Lung (tissue), 17 donors: ENCODE measurements at places on chromosomes 7 and 10. TPM values are rescaled to one million over a fixed set of nuclear protein-coding genes. Genes with fewer than 3 reads are reported as not detected.

DNA sequence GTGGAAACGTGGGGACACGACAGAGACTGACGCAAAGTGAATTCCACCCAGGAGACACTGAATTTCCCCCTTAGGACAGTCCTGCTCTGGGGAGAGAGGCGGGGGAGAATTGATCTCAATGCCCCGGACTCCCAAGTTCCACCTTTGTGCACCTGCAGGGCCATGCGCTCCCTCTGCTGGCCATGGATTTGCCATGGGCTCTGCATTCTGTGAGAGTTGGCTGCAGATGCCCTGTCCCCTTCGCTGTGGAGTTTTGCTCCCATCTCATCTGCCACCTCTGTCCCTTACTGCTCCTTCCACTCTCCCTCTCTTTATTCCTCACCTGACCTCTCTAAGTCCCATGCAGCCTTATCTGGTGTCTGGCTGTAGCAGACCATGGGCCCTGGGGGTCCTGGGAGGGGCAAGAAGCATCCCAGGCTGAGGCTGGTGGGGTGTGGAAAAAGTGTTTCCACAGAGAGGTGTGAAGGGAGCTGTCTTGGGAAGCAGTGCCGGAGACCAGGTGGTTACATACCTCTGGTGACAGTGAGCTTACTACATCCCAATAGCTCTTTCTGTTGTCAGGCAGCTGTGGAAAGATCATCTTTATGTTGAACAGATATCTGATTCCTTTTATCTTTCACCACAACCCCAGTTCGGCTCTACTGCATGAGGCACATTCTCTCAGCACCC lies 14.3 kb downstream of the GHRHR start:
- H3K27me3 ChIP-seq: no peaks in the 10 kb centered on the region
- H3K4me3 ChIP-seq: no peak overlapping the region
- H3K36me3 ChIP-seq: no peaks in the 10 kb centered on the region

GRCh38 chr7:24728503-24729364 lies 28.5 kb downstream of the GSDME start:
- DNase-seq: no peak
- H3K4me3 ChIP-seq: no peak overlapping the region
- H3K4me1 ChIP-seq: no peaks in the 10 kb centered on the region
- H3K36me3 ChIP-seq: no peaks in the 10 kb centered on the region
- H3K27me3 ChIP-seq: no peaks in the 10 kb centered on the region

- H3K36me3 ChIP-seq: no peaks in the 10 kb centered on the region
- no peaks in the 10 kb centered on the region for H3K27me3 ChIP-seq
- no peak overlapping the region for H3K27ac ChIP-seq
- no peak overlapping the region for H3K4me3 ChIP-seq
- no peak for DNase-seq
Measured at GRCh38 chr10:121690152-121690848, 92.1 kb upstream of the FGFR2 start.

- DNase-seq: no peak
- H3K4me3 ChIP-seq: no peak overlapping the region
- H3K4me1 ChIP-seq: no peaks in the 10 kb centered on the region
- peaks cover 12% of the 10 kb centered on the region for H3K36me3 ChIP-seq
- H3K27me3 ChIP-seq: no peaks in the 10 kb centered on the region
Measured at GRCh38 chr7:2272031-2272430, 30.0 kb downstream of the NUDT1 start.

- no peak for DNase-seq
- no peaks in the 10 kb centered on the region for H3K27me3 ChIP-seq
- peaks cover 19% of the 10 kb centered on the region for H3K4me1 ChIP-seq
Measured at GRCh38 chr7:15662451-15662850, 24.0 kb downstream of the MEOX2 start.

- DNase-seq: no peak
- H3K4me3 ChIP-seq: no peak overlapping the region
- no peaks in the 10 kb centered on the region for H3K4me1 ChIP-seq
- H3K36me3 ChIP-seq: no peaks in the 10 kb centered on the region
Measured at GRCh38 chr10:111593578-111593977, 516.7 kb downstream of the ADRA2A start.

- no peak overlapping the region for H3K27ac ChIP-seq
- no peak for DNase-seq
- H3K27me3 ChIP-seq: no peaks in the 10 kb centered on the region
- no peaks in the 10 kb centered on the region for H3K36me3 ChIP-seq
- no peaks in the 10 kb centered on the region for H3K4me1 ChIP-seq
Measured at GRCh38 chr10:6593241-6593671, 13.2 kb upstream of the PRKCQ start.

DNA sequence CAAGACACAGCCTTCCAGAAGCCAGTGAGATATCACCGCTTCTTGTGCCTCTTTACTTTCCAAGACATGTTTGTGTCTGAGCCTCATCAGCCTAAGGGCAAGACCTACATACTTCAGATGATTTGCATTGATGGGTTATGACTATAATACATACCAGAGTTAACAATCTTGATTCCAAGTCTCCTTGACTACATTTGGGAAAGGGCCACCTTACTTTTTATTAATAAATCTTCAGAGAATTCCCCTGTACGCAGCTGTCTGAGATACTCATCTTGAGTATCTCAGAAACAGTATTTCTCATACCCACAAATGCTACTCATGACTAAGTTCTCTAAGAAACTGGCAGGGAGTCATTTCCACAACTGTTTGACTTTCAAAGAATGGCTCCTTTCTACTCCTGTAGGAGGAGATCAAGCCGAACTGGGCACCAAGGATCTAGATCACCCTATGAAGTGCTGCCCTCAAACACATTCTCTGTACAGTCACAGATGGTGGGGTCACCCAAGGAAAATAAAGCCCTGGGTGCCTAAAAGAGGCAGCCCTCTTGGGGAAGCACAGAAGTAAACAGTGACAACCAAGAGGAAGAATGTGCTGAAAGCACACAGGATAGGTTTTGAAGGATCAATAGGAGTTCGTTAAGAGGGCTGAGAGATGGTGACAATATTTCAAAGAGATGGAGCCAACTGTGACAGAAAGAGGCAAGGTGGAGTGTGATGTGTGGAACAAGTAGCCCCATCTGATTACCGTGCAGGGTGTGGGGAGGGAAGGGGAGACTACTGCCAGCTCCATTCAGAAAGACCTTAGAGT lies 138.9 kb downstream of the JAZF1 start:
- H3K4me1 ChIP-seq: no peaks in the 10 kb centered on the region
- no peaks in the 10 kb centered on the region for H3K36me3 ChIP-seq
- no peak overlapping the region for H3K4me3 ChIP-seq
- no peak overlapping the region for H3K27ac ChIP-seq

DNA sequence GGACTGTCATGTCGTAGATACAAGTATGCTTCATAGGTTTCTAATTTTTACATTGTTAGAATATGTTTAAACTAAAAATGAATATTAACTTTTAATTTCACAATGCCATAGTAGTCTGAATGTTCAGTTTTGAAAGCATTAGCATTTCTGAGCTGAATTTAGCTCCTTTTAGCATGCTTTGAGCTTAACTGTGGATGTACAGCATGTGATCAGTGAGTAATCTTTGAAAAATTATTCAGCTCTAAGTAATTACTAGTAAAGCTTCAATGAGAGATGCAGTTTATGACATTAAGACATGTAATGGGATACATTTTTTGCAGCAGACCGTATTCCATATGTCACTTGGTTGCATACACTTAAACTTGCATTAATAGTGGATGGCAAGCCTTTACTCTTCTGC lies 114.1 kb upstream of the WNT16 start:
- no peaks in the 10 kb centered on the region for H3K36me3 ChIP-seq
- H3K27me3 ChIP-seq: no peaks in the 10 kb centered on the region
- no peak for DNase-seq
- no peak overlapping the region for H3K4me3 ChIP-seq
- H3K4me1 ChIP-seq: peaks cover 2% of the 10 kb centered on the region

DNA sequence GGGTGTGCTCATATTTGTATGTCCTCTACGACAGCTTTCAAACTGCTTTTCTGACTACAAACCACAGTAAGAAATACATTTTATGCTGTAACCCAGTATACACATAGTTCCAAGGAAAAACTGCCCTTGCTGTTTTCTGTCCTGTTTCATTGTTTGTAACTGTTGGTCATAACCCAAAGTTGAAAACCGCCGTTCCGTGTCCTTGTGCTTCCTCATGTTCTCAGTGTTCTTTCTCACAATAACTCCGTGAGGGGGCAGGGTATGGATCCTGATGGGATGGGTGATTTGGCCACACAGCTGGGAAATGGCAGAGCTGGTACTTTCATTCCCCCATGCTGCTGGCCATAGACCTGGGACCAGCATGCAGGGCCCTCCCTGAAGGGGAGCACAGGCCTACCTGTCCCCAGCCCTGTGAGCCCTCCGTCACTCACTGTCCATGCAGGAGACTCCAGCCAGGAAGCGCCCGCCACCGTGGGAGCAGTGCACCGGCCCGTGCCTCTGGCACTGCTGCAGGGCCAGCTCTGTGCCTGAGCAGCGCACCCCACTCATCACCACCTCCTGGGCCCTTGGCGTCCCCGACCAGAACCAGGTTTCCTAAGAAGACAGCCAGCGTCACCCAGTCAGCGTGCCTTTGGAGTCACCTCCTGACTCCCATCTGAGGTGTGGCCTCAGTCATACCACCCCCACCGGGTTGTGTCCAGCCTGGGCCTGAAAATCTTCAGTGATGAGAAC lies 12.7 kb downstream of the LOXL4 start:
- DNase-seq: no peak
- H3K4me3 ChIP-seq: no peak overlapping the region
- no peak overlapping the region for H3K27ac ChIP-seq
- H3K27me3 ChIP-seq: no peaks in the 10 kb centered on the region

DNA sequence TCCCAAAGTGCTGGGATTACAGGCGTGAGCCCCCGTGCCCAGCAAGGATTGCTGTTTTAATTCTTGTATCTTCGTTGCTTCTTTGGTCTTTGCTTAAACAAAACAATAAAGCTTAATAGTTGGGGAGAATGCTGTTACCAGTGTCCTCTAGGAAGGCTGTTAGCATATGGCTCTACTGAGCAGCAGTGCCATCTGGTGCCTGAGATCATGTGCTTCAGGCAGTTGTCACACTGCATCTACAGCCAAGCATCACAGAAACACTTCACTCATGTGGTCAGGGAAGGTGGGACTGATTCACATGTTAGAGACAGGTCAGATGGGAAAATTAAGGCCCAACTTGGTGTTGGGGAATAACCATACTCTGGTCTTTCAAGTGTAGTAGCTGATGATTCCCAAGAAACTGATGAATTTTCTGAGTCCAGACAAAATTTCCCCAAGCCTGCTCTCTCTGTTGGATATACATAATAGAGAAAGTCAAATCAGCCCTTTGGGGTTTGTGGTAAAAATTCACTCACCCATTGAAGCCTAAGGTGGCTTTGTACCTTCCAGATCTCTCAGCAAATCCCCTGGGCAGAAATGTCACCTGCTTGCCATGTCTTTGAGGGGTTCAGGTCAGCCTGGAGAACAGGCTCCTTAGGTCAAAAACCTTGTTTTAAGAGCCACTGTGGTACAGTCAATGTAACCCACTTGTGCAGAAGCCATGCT lies 28.4 kb downstream of the UBE2D4 start:
- no peaks in the 10 kb centered on the region for H3K4me1 ChIP-seq
- no peak overlapping the region for H3K4me3 ChIP-seq
- DNase-seq: peak; percentile 46
- H3K36me3 ChIP-seq: peaks cover 30% of the 10 kb centered on the region

The PNLIPRP2 gene
- total RNA-seq: not detected

The MOGAT3 gene
- not detected for total RNA-seq

The KIF20B gene
- 10.2 TPM for total RNA-seq

The PNLIPRP3 gene
- total RNA-seq: not detected

The SEMA3D gene
- total RNA-seq: 4.6 TPM
